Inflammatory macrophage treated with lipopolysaccharide for 1 hour (primary cell): ENCODE measurements at places on chromosomes 2 and 18.

GRCh38 chr2:42142547-42143184, 26.5 kb upstream of the EML4 start:
- no peak for DNase-seq

DNA sequence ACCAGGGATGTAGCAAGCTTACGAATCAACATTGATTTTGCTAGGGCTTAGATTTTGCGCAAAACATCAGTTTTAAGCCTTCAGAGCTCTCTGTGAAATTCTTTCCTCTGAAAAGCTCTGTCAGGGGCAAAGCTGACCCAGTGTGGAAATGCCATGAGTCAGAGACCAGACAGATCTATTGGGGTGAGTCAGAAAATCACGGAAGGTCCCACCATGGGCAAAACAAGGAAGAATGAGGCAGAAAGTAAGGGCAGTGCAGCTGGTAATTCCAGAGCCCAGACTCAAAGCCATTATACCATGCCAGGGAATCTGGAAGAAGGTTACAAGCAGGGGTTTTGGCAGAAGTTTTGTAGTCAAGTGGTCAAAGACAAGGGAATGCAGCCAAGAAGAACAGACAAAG, 256.6 kb upstream of the CTAGE1 start:
- peak; percentile 7 for DNase-seq

DNA sequence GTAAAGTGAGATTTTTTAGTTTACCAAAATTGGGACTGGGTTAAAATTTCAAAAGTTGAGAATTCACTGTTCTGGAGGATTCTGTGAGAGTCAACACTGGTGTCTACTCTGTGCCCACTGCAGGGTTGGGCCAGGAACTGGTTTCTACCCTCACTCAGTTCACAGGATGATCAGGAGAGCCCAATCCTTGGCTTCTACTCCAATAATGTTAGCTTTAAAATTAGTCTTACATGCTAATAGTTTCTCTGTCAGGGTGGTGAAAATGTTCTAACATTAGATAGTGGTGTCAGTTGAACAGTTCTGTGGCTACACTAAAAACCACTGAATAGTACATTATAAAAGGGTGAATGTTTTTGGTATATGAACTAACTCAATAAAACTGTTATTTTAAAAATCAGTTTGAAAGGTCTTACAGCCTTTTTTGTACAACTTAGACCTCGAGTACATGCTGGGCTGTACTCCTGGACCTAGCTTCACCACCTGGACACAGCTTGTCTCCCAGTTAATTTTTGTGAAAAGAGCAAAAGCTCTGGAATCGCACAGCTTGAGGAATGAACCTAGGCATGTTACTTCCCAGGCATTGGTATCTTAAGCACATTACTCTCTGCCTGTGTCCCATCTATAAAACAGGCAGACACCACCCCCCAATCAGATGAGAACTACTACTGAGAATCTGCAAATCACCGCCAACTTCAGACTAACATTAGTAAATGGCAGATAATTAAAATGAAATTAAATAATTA, 44.4 kb downstream of the ACVR1 start:
- DNase-seq, result no peak

DNA sequence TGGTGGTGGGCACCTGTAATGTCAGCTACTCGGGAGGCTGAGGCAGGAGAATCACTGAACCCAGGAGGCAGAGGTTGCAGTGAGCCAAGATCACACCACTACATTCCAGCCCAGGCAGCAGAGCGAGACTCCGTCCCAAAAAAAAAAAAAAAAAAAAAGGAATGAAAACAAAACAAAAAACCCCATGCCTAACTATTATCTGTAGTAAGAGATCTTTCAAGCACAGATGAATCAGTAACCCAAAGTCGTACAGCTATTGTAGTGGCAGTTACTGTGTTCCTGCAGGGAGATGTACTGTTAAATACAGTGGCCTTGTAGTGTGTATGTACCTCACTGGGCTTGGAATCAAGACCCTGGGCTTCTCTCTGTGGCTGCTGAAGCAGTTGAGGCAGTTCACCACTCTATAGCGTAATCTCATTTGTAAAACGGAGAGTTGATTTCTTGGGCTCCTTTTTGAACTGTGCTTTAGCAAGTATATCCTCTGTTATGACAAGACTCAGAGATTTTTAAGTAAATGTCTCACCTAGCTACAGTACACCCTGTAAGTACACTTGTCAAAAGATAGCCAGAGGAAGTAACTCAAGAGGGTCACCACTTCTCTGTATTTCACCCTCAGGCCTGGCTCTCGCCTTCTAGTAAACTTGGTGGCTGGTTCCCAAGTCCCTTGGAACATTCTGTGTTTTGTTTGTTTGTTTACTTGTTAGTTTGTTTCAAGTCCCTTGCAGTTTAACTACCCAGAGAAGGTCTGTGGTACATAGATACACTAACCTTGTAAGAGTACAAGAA, 109.6 kb upstream of the FOSL2 start:
- DNase-seq, result no peak

DNA sequence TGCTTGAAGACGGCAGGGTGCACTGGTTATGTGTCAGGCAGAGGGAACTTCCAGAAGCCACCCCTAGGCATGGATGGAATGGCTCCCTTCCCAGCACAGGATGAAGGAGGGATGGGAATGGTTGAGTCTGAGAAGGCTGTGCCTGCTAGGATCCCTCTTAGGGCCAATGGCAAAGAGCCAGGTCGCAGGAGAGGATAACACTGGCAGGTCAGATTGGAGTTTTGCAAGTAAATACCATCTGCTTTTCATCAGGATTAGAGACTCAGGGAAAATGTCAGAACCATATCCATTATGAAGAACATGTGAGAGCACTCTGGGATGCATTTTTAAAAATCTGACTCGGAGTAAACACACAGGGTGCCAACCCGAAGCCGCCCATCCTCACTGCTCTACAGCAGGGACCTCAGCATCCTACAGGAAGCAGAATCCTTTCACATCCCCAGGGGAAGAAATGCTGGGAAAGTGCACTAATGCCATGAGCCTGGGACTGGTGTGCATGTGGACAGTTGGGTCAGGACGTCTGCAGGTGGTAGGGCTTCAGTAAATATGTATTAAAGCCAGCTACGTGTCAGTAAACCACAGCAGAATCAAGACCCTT, 139.9 kb downstream of the MYT1L start:
- DNase-seq, result no peak

DNA sequence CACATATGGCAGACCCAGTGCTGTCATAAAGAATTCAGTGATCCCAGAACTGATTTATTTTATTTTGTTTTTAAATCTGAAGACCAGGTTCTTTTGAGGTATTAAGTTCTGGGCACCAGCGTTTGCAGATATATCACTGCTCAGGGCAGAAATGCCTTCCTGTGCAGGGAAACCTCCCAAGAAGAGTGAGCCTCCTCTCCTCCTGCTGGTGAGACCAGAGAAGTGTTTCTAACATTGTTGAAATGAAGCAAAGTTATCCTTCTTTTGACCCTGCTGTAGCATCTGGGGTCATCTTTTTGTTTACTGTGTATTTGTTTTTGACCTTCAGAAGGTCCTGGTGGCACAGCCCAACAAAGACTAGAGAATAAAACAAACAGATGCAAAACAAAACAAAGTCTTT, 94.0 kb downstream of the AQP4 start:
- DNase-seq, result peak; percentile 49

DNA sequence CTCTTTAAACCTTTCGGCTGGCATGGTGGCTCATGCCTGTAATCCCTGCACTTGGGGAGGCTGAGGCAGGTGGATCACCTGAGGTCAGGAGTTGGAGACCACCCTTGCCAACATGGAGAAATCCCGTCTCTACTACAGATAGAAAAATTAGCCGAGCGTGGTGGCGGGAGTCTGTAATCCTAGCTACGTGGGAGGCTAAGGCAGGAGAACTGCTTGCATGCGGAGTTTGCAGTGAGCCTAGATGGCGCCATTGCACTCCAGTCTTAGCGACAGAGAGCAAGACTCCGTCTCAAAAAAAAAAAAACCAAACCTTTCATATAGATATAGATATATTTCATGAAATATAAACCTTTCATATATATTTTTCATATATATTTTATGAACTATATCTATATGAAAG, 864.7 kb downstream of the TRIB2 start:
- DNase-seq, result no peak

DNA sequence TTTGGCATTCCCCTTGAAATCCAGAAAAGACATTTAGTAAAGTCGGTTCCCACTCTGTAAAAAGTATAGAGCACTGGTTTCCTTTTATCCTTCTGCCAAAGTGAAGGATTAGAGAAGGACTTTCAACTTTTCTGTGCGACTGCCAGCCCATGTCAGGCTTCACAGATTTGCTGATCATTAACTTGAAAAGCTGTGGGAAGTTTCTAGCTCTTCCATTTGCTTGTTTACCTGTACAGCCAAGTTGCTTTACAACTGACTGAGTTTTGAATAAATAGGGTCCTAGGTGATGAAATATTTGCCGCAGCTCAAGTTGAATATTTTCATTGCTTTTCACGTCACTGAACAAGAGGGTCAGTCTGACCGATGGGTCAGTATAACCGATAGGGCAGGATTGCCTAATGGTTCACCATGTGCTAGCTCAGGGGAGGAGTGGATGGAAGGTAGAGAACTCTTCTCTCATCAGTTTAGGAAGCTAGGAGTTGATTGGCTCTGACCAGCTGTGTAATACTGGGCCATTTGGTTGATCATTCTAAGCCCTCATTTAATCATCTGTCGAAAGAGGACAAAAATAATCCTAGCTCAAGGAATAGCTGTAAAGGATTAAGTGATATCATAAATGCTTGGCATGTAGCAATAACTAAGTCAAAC, 30.4 kb downstream of the UPP2 start:
- no peak for DNase-seq

DNA sequence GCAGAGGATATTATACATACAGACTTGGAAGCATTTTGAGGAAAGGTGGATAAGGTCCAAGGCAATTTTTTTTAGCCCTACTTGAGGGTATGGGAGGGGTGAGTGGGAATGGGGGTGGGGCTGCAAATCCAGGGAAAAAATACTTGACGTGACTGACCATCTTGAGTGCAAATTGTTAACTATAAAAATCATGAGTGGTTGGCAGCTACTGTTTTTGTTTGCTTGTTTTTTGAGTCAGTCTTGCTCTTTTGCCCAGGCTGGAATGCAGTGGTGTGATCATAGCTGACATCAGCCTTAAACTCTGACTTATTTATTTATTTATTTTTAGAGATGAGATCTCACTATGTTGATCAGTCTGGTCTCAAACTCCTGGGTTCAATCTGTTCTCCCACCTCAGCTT, 458.8 kb downstream of the PIK3C3 start:
- no peak for DNase-seq

DNA sequence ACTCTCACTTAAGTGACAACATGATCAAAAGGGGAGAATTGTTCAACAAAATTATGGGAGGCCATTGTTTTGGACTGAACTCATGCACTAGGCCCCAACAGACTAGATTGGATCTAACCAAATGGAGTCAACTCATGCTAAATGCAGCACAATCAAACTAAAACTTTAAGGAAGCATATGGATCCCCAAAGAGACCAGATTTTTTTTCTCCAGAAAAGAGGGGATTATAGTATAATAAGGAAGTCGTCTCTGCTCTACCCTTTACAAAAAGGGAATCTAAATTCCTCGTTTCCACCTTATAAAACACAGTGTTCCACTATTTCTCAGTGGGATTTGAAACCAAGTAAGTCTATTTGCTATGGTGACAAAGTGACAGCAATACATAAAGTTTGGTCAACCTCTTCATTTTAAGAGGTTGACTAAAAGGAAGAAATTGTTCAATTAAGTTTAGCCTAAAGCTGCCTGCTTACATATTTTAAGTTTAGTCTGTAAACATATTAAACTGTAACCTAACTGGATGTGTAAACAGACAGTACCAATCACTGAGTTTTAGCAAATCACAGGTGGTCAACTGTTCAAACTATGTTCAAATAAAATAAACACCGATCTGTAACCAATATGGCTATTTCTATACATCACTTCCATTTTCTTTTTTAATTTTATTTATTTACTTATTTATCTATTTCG, 40.9 kb upstream of the MAT2A start:
- no peak for DNase-seq

DNA sequence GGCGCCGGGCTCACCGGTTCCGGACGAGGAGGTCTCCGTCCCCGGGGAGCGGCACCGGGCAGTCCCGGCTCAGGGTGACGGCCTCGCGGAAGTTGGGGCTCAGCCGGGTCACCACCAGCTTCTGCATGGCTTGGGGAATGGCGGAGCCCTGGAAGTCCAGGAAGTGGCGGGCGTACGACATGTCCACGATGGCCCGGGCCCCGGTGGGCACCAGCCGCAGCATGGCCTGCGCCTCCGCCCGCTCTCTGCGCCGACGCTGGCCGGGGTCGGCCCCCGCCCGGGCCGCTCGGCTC, 157 bp downstream of the PTGR3 start:
- DNase-seq, result peak; percentile 24

GRCh38 chr18:27235218-27235870, 50.2 kb upstream of the CHST9 start:
- no peak for DNase-seq

GRCh38 chr2:189466656-189467055, 25.4 kb downstream of the WDR75 start:
- DNase-seq, result peak; percentile 23

- DNase-seq, result no peak
These were observed 76.4 kb downstream of the SH3RF3 start for GRCh38 chr2:109205447-109205846.

GRCh38 chr18:59941331-59941730, 41.5 kb downstream of the PMAIP1 start:
- no peak for DNase-seq

DNA sequence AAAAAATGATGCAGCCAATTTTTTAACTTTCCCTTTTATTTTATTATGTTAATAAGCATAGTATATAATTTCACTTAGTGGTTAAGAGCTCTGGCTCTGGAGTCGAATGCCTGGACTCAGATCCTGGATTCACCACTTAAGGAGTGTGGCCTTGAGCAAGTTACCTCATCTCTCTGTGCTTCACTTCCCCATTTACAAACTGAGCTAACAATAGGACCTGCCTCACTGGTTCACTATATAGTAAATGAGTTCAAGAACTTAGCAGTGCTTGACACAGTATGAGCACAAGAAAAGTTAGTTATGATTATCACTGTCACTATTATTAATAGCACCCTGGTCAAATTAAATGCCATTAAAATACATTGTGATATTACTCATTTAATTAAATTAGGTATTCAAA, 30.6 kb downstream of the SCN3A start:
- DNase-seq, result no peak

DNA sequence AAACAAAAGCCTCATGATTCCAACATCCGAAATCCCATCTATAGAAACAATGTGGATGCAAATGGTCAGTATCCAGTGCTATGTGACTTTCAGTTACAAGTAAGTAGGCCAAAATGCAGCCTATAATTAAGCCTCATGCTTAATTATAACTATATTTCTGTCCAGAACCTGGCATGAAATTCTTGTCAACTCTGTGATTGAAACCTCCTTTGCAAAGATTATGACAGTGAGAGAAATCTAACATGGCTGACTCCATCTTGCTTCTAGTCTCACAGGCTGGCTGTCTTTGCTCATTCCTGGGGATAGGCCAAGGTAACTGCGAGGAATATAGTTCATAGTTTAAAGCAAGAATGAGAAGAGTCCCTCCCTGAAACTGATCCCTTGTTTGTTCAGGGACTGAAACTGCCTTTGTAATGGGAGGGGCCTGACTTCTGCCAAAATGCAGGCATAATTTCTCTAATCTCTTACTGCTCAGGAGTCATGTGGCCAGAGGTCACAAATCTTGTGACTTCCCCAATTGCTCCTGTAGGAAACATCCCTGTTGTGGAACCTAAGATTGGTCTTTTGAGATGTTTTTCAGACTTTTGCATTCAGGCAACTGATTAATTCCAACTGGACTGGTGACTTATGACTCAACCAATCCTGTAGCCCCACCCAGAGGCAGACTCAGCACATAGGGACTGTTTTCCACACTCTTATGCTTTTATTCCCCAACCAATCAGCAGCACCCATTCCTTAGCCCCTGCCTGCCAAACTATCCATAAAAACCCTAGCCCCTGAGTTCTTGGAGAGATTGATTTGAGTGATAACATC, 84.5 kb upstream of the TLK1 start:
- peak; percentile 75 for DNase-seq
